ENCODE measurements at places on chromosomes 11 and 22.

DNA sequence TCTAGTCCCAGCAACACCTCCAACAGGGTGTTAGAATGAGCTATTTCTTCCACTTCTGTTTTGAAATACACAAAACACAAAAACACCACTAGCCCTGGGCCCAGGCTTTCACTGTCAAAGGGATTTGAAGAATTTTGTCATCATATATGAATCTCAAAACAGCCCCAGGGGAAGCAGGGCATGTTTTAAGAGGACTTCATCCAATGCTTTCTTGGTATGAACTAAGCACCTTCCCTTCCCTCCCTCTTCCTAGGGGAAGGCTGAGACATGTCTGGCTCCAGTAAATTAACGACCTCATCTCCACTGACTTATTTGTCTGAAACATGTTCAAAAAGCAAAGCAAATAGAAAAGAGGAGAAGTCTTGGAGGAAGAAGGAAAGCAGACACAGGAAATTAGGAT is 75.7 kb upstream of the INCENP start:
- DNase-seq = no peak

- DNase-seq = peak; percentile 62
Observed at GRCh38 chr22:38017272-38017920, 33.0 kb upstream of the SOX10 start.

GRCh38 chr11:70368961-70369360 is 29.4 kb upstream of the CTTN start:
- DNase-seq = no peak

- no peak for DNase-seq
Observed at GRCh38 chr11:35820614-35821013, 123.2 kb upstream of the LDLRAD3 start.

- DNase-seq = no peak
Observed at GRCh38 chr22:21450858-21451353, 16.3 kb upstream of the TMEM191C start.

GRCh38 chr11:121443688-121444275 is 8.3 kb upstream of the SORL1 start:
- DNase-seq = no peak

DNA sequence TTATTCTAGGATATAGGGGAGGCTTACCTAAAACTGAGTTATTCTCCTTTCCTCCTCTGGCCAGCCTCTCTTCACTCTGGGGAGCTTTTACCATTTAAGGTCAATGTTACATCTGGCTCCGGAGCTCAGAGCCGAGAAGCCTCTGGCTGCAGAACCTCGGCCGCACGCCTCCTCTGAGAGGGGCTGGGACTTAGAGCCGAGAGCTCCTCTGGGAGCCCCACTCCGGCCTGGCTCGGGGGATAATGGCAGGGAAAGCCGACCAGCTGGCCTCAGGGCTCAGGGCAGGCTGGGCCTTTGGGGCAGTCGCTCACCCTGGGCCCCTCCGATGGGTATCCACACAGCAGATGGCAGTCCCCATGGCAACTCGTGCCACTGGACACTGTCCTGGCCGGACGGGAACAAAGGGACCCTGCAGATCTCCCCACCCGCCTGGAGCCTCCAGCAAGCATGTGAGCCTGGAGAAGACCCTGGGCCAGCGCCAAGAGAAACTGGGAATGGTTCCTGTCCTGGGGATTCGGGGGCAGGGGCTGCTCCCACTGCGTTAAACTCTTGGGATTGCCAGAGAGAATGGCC is at the start of gene IRAG1:
TSS of gene IRAG1 (minus strand) at position 247 of the 573 bp plus-strand sequence. CDS start at position 94, 153 bp downstream.
- no peak for DNase-seq
